ENCODE measurements at places on chromosomes 11 and 22.
A peak's percentile ranks its signal among the peaks of the same experiment; 100 is the strongest.

DNA sequence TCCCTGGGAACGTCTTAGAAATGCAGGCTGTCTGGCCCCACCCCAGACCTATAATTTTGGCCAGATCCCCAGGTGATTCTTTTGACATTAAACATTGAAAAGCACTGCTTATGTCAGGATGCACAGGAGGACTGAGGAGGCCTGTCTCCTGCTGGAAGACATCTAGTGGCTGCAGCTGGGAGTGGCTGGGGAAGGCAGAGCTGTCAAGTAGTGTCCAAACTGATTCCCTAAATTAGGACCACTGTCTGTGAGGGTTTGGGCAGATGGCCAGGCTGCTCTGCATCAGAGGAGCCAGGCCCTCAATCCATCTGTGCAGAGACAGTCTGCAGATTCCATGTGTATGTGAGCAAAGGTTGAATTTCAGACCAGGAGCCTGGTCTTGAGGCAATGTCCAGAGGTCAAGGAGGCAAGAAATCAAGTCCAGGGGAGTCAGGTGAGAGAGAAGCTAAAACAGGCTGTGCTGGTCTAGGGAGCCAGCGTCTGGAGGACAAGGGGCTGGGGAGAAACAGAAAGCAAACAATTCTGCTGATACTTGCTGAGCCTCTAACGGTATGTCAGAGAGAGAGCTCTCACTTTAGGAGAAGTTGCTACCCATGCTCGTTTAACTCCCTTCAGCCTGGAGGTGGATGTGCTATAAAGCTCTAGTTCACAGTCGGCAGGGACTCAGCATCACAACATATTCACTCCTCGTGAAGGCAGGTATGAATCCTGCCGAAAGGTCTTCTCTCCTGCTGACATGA lies 15.3 kb upstream of the SYTL2 start:
- DNase-seq, result peak; percentile 29

GRCh38 chr11:19241260-19242178 lies 774 bp upstream of the E2F8 start:
- DNase-seq, result no peak

GRCh38 chr11:12876988-12877387 lies 132.1 kb upstream of the RASSF10 start:
- DNase-seq, result no peak

GRCh38 chr11:134580610-134580975 lies 168.6 kb upstream of the B3GAT1 start:
- DNase-seq, result no peak

- no peak for DNase-seq
These were observed 9.7 kb upstream of the MS4A2 start for GRCh38 chr11:60078745-60079144.

DNA sequence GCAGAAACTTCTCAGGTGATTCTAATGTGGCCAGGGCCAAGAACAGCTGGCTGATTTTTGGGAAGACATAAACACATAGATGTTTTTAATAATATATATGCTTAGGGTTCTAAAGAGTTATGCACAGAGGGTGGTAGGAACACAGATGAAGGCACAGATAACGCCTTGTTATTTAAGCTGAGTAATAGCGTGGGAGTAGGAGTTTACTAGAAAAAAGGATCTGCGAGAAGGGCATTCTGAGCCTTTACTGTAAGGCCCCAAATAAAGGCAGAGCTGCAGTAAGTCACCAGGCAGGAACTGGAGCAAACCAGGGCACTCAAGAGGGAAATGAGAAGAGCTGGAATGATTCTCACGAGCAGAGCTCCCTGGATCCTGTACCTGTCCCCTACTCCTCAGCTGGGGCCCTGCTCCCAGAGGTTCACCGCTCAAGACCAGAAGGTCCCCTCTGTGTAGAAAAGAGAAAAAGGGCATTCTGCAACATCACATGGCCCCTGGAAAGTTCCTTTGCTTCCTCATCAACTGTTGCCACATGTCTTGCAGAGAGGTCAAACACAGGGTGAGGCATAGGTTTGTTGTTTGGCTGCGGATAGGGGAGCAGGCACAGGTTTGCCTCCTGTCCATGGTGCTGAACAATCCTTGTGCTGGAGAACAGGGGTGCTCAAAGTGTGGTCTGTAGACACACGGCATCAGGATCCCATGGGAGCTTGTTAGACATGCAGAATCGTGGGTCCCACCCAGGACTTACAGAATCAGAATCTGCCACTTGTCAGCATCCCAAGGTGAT lies 125.7 kb downstream of the TENM4 start:
- no peak for DNase-seq

GRCh38 chr11:12724301-12725054 lies 50.3 kb downstream of the TEAD1 start:
- DNase-seq, result no peak

DNA sequence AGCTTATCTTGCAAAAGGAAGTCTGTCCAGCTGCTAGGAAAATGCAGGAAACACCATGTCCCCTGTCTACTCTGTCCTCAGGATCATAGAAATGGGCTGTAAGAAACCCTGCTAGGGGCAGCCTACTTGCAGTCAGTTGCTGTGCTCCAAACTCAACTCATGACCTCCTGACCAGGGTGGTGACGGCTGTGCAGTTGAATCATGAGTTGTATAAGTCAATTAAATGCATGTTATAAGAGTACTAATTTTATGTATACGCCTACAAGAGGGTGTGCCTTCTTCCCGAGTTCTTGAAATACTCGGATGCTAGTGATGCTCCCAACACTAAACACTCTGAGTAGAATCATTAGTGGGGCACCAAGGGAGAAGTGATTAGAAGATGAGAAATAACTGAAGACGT lies 776.4 kb downstream of the OPCML start:
- no peak for DNase-seq

DNA sequence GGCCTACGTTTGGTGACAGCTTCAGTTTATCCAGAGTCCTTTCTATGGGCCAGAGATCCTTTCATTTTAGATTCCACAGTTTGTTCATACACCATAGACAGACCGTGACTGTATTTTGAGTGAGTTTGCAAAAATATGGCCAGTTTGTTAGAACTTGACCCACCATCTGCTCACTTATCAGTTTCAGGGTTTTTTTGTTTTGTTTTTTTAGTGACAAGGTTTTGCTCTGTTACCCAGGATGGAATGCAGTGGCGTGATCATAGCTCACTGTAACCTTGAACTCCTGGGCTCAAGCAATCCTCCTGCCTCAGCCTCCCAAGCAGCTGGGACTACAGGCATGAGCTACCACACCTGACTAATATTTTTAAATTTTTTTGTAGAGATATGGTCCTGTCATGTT lies 9.1 kb upstream of the CKAP5 start:
- no peak for DNase-seq

GRCh38 chr11:10529279-10529678 lies 11.7 kb downstream of the RNF141 start:
- no peak for DNase-seq

DNA sequence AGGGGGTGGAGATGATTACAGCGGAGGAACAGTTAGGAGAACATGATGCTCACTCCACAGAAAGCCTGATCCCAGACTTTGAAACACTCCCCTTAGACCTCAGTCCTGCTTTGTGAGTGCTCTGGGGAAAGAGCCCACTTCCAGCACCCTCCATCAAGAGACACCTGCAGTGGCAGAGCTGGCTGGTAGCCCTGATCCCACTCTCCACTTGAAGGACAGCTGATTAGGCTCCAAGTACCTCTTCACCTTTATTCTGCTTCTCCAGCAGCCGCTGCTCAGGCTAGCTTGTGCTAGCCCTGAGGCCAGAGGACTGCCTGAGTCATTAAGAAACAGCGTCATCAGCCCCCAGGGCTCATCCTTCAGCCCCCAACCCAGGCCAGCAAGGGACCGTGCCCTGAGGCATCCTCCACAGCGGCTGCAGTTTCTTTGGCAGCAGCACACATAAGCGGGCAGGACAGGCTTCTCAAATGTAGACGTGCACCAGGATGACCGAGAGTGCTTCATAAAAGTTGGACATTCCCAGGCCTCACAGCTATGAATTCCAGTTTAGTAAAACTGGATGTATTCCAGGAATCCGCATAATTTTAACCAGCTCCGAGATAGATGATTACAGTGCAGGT lies 146.0 kb upstream of the TBCEL start:
- DNase-seq, result no peak

DNA sequence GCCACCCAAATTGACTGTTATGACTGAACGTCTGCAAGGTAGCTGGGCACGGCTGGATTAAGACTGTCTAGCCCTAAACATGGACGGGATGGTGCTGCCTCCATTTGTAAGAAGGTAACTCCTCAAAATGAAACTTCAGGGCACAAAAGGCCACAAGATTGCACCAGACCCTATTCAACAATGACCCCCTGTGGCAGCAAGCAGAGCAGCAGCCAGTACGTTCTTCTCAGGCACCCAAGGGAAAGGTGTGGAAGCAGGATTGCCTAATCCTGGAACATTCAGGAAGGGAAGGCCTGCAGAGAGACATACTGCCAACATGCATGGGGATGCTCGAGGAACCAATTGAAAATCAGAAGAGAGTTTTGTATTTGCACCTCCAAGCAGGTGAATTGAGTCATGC lies 4.5 kb upstream of the TBX10 start:
- no peak for DNase-seq

- DNase-seq, result no peak
These were observed 959 bp downstream of the CCND1 start for GRCh38 chr11:69641681-69642548.

GRCh38 chr11:16805938-16806337 lies 67.5 kb downstream of the C11orf58 start:
- DNase-seq, result no peak

DNA sequence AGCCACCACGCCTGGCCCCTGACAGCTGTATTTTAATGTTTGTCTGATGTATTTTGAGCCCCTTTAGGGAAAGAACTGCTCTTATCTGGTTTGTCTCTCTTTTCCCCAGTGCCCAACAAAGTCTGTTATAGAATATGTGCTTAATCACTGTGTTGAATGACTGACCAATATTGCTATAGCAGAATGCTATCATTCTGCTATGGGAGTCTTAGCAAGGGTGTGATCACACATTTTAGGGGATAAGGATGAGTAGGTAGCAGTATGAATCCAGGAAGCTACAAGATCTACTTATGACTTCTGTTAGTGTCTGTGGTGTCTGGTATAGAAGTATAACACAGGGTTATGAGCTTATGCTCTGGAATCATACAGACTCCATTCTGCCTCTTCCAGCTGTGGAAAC lies 117.5 kb upstream of the RRM1 start:
- no peak for DNase-seq

- DNase-seq, result no peak
These were observed 55.3 kb upstream of the SLC36A4 start for GRCh38 chr11:93253111-93253510.

DNA sequence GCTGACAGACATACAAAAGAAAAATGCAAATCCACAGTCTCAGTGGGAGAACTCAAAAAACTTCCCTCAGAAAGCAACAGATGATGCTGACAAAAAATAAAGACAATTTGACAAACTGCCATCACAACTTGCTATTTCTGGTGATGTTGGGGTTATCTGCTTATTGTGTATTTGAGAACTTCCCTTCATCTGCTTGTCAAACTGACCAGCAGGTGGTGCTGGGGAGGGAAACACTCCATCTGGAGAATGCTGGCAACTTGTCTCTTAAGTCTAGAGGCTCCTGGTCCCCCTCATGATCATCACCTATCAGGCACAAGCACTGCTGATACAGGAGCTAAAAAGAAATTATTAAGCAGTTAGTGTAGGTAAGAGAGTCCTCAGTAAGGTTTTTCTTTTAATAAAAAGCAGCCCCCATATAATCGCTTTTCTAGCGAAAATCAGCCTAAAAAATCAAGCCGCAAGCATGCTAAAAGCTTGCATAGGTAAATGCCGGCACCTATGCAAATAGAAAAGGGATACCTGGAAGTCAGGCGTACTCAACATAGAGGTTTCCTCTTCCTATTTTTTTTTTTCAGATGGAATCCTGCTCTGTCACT lies 9.8 kb upstream of the FAM111B start:
- DNase-seq, result peak; percentile 76

DNA sequence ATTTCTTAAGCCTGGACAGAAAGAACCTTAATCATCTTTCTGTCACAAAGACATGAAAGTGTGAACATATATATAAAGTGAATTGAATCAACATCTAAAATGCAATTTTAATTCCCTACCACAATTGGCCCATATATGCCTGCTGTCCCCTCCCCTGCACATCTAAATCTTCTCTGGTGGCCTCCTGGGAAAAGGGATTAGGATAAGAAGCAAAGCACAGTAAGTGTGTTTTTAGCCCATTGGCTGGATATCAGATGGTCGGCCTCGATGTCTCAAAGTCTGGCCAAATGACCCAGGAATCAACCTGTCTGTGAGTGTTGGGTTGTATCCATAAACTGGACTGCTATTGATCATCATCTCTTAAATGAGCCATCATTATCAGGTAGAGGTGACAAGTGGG lies 5.8 kb downstream of the MMP3 start:
- no peak for DNase-seq

- no peak for DNase-seq
These were observed 689 bp downstream of the RAB39A start for GRCh38 chr11:107928767-107929507.

DNA sequence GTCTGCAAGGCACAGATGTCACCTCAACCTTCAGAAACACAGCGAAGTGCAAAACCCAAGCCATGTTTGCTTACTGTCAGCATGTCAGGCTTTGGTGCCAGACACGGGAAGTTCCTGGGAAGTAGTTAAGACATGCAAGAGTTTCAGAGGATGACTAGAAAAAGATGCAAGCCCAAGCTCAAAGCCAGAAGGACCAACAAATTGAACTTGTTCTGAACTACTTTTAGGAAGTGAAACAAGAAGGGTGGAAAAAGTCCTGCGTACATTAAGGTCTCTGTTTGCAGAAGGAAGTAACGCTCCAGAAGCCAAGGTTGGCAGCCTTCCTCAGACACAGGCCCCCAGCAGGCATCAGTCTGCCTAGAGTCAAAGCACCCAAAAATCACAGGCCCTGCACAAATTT lies 2.6 kb downstream of the AP1B1 start:
- peak; percentile 16 for DNase-seq

- DNase-seq, result no peak
These were observed 235.7 kb downstream of the BUD13 start for GRCh38 chr11:116537121-116537520.

- DNase-seq, result no peak
These were observed 67.1 kb upstream of the LDLRAD3 start for GRCh38 chr11:35876786-35877185.

DNA sequence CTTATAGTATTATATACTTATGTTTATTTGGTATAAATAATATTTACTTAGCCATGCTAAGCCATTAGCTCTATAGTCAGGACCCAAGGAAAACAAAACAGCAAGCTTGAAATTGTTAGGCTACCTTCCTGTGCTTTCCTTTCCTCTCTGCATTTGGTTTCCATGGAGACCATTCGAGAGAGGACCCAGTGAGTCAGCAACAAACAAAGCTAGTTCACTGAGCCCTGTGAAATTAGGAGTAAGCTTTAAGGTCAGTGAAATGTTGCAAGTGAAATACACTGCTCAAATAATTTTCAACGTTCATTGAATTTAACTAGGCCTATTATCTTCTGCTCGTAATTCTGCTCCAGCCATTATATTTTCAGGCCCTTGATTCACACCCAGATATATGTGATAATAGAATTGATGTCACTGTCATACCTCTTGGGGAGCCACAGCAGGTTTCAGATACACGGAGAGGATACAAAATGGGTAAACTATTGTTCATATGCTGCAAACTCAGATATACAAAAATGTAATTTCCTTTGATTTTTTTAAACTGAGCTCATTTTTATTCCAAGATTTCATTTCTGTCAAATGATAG lies 9.1 kb upstream of the OR10D3 start:
- DNase-seq, result no peak

Measured in CD4-positive, alpha-beta T cell treated with Interleukin-17A for 1 hour (primary cell).